ENCODE measurements at places on chromosomes 7 and 10.

DNA sequence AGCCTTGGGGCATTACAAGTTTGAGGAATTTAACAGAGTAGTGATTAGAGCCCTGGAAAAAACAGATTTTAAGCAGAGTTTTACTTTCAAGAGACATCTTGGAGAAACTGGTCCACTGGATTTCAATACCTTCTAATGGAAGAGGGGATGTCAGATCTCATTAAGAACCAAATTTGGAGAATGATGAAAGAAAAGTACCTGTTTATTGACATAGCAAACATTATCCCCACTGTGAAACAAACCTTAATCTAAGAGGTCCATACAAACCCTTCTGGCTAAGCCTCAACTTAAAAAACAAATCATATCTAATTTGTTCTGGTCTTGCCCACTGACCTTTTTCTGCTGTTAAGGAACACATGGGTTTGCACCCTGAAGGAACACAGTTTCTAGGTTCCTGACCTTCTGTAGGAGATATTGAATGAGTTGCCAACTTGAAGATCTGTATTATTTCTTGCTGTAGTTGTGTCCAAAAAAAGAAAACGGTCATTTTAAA, 53.5 kb downstream of the LAMB1 start:
- no peak for DNase-seq

DNA sequence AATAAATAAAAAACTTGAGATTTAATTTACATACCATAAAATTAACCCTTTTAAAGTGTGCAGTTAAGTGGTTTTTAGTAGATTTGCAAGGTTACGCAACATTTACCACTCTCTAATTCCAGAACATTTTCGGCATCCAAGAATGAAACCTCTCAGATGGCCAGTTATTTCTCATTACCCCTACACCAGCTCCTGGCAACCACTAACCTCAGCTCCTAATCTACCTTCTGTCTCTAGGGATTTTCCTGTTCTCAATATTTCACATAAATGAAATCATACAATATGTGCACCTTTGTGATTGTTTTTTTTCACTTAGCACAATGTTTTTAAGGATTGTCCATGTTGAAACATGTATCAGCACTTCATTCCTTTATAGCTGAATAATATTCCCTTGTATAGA, 45.1 kb downstream of the INPP5F start:
- DNase-seq, result no peak

DNA sequence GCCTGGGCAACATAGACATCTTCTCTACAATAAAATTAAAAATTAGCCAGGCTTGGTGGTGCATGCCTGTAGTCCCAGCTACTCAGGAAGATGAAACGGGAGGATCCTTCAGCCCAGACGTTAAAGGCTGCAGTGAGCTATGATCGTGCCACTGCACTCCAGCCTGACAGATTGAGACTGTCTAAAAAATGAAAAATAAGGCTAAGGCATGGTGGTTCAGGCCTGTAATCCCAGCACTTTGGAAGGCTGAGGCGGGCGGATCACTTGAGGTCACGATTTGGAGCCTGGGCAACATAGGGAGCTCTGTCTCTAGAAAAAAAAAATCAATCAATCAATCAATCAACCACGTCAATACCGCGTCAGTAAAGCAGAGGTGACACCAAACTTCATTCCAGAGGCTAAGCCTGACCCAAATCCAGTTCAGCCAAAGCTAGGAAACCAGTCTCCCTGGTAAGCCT, 31.1 kb downstream of the MRPS24 start:
- no peak for DNase-seq

DNA sequence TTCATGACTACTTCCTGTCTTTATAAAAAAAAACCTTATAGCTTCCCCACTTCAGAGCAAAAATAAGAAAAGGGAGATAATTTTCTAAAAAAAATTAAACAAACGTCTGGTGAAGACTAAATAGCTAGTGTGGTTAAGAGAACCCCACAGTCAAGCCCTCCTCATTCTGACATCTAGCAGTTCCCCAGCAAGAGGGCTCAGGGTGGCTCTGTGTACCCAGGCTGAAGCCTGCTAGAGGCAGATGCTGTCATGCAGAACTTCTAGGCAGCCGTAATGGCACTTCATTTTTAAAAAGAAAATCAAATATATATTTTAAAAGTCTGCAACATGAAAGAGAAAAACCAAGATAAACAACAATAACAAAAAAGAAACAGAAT, 223.1 kb upstream of the KLF14 start:
- no peak for DNase-seq

GRCh38 chr7:114790521-114790920, 131.4 kb upstream of the MDFIC start:
- no peak for DNase-seq

- DNase-seq, result no peak
These were observed 97.2 kb upstream of the PODXL start for GRCh38 chr7:131653418-131654248.

GRCh38 chr10:27779462-27780015, 33.9 kb upstream of the MKX start:
- DNase-seq, result no peak

- no peak for DNase-seq
These were observed 916 bp downstream of the LAMB1 start for GRCh38 chr7:108001764-108002725.

- DNase-seq, result no peak
These were observed 68.1 kb downstream of the VTI1A start for GRCh38 chr10:112515126-112515525.

- no peak for DNase-seq
These were observed 112.7 kb downstream of the GFRA1 start for GRCh38 chr10:116160271-116160670.

GRCh38 chr7:82897500-82897899, 265.2 kb downstream of the PCLO start:
- no peak for DNase-seq

DNA sequence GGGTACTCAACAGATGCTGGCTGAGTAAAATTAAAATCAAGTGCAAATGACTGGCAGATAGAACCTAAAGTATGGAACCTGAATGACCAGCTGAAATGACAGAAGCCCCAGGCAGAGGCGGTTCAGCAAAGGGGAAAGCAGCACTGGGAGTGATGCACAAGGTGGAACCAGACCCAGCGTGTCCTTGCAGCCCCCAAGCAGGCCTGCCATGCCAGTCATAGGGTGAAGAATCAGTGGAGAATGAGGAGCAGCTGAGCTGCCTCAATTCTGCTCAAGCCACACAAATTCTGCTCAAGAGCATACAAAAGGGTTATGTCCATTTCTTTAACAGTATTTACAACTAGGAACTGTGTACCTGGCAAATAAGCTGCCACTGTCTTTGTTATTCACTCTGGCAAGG, 8.7 kb downstream of the ACTR1A start:
- no peak for DNase-seq

DNA sequence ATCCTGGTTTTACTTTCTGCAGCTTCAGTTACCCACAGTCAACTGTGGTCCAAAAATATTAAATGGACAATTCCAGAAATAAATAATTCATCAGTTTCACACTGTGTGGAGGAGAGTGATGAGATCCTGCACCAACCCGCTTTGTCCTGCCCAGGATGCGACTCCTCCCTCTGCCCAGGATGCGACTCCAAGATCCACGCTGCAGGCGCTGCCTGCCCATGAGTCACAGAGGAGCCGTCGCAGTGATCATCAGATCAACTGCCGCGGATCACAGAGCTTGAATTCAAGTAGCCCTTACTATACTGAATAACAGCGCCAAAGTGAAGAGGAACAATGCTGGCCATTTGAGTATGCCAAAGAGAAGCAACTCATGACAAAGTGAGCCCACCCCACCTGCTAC, 61.5 kb downstream of the GRB10 start:
- no peak for DNase-seq

- no peak for DNase-seq
These were observed 1232.8 kb downstream of the XPNPEP1 start for GRCh38 chr10:108690530-108690929.

GRCh38 chr10:121680879-121681655, 82.8 kb upstream of the FGFR2 start:
- no peak for DNase-seq

- DNase-seq, result no peak
These were observed 150.6 kb upstream of the STEAP4 start for GRCh38 chr7:88457320-88457719.

- DNase-seq, result no peak
These were observed 877.6 kb upstream of the AUTS2 start for GRCh38 chr7:68720697-68721096.

GRCh38 chr7:103710247-103710646, 264.2 kb upstream of the SLC26A5 start:
- no peak for DNase-seq

- no peak for DNase-seq
These were observed 497.3 kb downstream of the INHBA start for GRCh38 chr7:41205600-41205999.

GRCh38 chr7:32022966-32023365, 47.2 kb downstream of the PDE1C start:
- no peak for DNase-seq

- no peak for DNase-seq
These were observed 35.9 kb downstream of the INSIG1 start for GRCh38 chr7:155333346-155334234.

DNA sequence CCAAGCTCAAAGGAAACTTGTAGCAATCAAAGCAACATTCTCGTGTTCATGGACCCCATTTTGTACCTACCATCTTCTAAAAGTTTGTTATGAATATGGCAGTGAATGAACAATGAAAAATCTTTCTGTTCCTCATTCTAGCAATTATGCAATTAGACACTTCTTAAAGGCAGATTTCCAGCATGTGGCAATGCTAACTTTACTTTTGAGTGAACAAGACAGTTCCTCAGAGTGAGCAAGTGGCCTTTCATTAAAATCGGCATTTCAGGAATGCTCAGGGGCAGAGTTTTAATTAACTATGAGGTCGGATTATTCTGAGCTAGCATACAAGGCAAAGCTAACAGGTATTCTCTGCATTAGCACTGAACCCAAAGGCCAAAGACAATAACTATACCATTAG, 48.4 kb upstream of the NFE2L3 start:
- DNase-seq, result no peak

DNA sequence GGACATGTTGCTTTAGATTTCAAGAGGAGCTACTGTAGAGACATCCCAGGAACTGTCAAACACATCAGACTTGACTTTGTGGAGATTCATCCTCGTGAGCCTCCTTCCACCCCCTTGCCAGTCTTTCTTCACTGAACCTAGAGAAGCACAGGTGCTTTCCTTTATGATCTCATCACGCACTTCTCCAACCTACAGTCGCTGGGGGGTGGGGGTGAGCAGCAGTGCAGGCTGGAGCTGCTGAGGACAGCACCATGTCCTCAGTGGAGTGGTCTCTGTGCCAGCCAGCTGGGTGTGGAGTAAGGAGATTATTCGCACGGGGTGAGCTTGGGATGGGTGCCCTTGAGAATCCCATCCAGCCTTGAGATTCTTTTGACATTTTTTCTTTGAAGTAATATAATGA, 88.1 kb downstream of the VOPP1 start:
- no peak for DNase-seq

DNA sequence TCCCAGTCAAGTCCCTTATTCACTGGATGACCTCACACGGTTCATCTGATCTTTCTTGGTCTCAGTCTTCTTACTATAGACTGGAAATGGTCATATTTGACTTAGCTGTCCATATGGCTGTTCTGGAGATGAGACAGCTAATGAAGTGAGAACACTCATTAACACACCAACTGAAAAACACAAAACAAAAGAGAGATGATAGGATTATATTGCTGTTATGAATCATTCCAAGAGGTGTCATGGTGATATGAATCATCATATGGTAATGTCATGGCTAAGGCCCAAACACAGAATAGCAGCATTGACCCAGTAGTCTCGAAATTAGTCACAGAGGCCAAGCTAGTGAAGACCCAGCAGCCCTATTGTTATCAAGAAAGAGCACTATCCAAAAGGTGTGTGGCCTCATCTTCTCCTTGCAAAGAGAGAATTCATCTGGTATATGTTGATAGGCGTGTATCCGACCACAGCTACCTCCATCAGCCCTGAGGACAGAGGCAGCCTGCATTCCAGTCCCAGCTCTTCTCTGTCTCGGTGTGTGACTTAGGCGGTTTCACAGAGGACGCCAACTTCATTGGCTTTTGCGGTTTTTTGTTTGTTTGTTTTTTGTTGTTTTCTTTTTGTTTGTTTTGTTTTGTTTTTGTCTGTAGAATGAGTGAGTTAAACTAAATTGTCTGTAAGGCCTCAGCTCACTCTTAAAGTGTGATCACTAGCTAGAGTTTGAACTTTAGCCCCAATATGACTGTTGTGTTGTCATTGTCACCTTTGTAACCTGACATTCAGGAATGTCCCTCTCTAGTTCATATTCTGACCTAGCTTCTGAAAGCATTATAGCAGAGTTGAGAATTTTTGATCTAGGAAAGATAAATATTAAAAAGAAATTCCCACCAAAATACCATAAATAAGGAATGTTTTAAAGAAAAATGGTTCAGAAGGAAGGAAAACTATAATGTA, 97.4 kb upstream of the PDCD4 start:
- peak; percentile 4 for DNase-seq

DNA sequence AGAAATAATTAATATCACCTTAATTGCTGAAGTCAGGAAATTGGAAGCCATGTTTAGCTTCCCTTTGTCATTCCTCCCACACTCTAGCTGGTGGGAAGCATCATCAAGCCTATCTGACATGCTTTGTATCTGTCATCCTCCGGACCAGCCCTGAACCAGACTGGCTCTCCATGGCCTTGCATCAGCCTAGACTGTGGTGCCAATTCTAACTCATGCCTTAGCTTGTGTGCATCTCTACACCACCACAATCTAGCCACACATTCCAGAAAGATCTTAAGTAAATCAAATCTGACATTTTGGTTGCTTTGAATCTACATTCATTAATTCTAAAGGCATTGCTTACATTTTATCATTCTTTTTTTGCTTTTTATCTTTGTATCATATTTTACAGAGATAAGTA, 196.4 kb upstream of the VSTM2A start:
- no peak for DNase-seq

GRCh38 chr7:46651561-46652088, 730.6 kb upstream of the IGFBP3 start:
- DNase-seq, result no peak

- no peak for DNase-seq
These were observed 314.6 kb downstream of the TNS3 start for GRCh38 chr7:47267346-47267745.

DNA sequence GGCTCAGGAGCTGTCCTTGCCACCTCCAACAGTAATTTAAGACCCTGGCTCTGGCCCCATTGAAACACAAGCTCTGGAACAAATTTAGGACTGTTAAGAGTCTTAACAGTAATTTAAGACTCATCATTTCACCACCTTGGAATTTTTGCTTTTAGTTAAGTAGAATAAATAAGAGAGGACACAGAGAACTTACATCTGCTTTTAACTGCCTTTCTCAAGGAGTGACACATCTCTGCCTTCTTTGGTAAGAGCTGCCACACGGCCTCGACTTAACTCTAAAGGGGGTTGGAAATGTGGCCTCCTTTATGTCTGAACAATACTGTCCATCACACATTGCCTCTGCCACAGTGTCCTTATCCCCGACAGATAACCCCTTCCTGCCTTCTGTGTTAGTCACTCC, 77.9 kb downstream of the HERPUD2 start:
- DNase-seq, result no peak

DNA sequence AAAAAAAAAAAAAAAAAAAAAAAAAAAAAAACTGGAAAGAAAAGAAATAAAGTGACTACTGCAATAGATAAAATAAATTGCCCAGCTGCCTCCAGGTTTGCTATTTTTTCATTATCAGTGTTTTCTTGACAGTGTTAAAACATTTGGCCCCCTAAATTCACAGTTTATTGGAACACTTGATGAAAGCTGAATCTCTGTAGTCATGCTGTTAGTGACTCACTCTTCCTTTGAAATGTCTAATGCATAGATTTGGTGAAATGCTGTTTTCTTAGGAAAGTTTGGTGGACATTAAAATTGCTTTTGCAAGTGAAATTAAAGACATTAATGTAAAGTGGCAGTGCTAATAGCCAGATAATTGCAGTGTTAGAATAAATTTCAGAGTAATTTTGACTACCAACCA, 785.2 kb downstream of the NRG3 start:
- DNase-seq, result no peak

GRCh38 chr7:106599343-106599698, 61.6 kb downstream of the CCDC71L start:
- no peak for DNase-seq

Data from stimulated activated CD8-positive, alpha-beta memory T cell treated with anti-CD3 and anti-CD28 coated beads, Interleukin-4, amount 100 ng/mL, for 24 hours (primary cell).